T-helper 17 cell (primary cell): ENCODE measurements at places on chromosomes 13 and 19. TPM values are rescaled to one million over a fixed set of nuclear protein-coding genes. Genes with fewer than 3 reads are reported as not detected.

The PSG6 gene
- total RNA-seq = not detected

The CCDC70 gene
- not detected for total RNA-seq

The EDNRB gene
- not detected for total RNA-seq

The COG3 gene
- total RNA-seq = 42.5 TPM

The NPAS1 gene
- 0.47 TPM for total RNA-seq

- no peaks in the 10 kb centered on the region for H3K4me1 ChIP-seq
- H3K36me3 ChIP-seq = no peaks in the 10 kb centered on the region
- DNase-seq = no peak
- H3K4me3 ChIP-seq = no peak overlapping the region
Observed at GRCh38 chr13:66557357-66557756, 672.8 kb downstream of the PCDH9 start.

GRCh38 chr19:18932216-18932841, 8.7 kb downstream of the HOMER3 start:
- DNase-seq = peak; percentile 87
- peak overlapping the region; percentile 83 for H3K4me3 ChIP-seq
- no peak overlapping the region for H3K27ac ChIP-seq
- peaks cover 9% of the 10 kb centered on the region for H3K27me3 ChIP-seq
- peaks cover 4% of the 10 kb centered on the region for H3K4me1 ChIP-seq

DNA sequence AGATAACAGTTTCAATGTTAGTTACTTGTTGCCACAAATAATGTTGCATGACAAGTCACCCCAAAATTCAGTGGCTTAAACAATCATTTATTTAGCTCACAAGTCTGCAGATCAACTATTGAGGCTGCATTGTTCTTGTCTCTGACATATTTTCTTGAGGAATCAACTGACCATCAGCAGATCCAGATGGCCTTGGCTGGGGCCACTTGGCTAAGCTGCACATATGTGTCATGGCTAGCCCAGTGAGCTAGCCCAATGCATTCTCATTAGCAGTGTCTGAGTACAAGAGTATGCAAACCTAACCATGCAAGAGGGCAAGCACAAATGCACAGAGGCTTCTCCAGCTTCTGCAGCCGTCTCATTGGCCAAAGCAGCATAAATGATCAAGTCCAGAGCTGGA, 180.4 kb downstream of the DNAJC15 start:
- no peak overlapping the region for H3K27ac ChIP-seq
- no peaks in the 10 kb centered on the region for H3K4me1 ChIP-seq
- H3K36me3 ChIP-seq = no peaks in the 10 kb centered on the region
- H3K27me3 ChIP-seq = peaks cover 19% of the 10 kb centered on the region
- H3K4me3 ChIP-seq = no peak overlapping the region

- H3K27ac ChIP-seq = peak overlapping the region; percentile 74
- H3K4me3 ChIP-seq = peak overlapping the region; percentile 86
- DNase-seq = no peak
- no peaks in the 10 kb centered on the region for H3K27me3 ChIP-seq
- H3K36me3 ChIP-seq = no peaks in the 10 kb centered on the region
Observed at GRCh38 chr19:14434543-14435319, 1.6 kb downstream of the PKN1 start.

DNA sequence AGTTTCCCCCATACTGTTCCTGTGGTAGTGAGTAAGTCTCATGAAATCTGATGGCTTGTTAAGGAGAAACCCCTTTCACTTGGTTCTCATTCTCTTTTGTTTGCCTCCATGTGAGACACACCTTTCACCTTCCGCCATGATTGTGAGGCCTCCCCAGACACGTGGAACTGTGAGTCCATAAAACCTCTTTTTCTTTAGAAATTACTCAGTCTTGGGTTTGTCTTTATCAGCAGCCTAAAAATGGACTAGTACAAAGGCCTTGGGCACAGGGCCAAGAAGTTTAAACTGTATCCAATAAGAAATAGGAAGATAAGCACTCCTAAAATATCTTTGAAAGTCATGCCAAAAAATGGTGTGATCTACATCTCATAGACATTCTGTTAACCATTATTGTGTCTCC, 176.9 kb downstream of the TBC1D4 start:
- H3K4me3 ChIP-seq = no peak overlapping the region
- DNase-seq = no peak
- no peak overlapping the region for H3K27ac ChIP-seq
- H3K36me3 ChIP-seq = peaks cover 14% of the 10 kb centered on the region
- peaks cover 15% of the 10 kb centered on the region for H3K4me1 ChIP-seq
- H3K27me3 ChIP-seq = no peaks in the 10 kb centered on the region

- H3K4me3 ChIP-seq = no peak overlapping the region
- DNase-seq = no peak
- H3K27ac ChIP-seq = no peak overlapping the region
- peaks cover 86% of the 10 kb centered on the region for H3K27me3 ChIP-seq
- peaks cover 7% of the 10 kb centered on the region for H3K4me1 ChIP-seq
Observed at GRCh38 chr13:110407531-110407930, 100.4 kb downstream of the COL4A2 start.

DNA sequence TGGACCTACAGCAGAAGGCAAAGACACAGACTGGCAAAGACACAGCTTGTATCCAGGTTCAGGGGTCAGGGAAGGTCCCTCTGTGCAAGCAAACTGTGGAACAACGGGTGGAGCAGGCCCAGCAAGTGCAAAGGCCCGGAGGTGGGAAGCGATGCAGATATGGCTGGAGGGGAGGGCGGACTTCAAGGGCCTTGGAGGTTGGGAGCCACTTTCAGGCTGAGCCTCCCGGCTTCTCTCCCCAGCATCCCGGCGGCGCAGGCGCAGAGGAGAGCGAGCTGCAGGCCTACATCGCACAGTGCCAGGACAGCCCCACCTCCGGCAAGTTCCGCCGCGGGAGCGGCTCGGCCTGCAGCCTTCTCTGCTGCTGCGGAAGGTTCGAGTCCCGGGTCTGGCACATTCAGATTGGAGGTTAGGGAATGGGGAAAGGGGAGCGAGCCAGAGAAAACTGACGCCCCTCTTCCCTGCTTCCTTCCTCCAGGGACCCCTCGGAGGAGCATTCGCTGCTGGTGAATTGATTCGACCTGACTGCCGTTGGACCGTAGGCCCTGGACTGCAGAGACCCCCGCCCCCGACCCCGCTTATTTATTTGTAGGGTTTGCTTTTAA, 2.1 kb upstream of the PNPLA6 start:
- DNase-seq = no peak
- peak overlapping the region; percentile 96 for H3K4me3 ChIP-seq
- H3K36me3 ChIP-seq = peaks cover 3% of the 10 kb centered on the region

DNA sequence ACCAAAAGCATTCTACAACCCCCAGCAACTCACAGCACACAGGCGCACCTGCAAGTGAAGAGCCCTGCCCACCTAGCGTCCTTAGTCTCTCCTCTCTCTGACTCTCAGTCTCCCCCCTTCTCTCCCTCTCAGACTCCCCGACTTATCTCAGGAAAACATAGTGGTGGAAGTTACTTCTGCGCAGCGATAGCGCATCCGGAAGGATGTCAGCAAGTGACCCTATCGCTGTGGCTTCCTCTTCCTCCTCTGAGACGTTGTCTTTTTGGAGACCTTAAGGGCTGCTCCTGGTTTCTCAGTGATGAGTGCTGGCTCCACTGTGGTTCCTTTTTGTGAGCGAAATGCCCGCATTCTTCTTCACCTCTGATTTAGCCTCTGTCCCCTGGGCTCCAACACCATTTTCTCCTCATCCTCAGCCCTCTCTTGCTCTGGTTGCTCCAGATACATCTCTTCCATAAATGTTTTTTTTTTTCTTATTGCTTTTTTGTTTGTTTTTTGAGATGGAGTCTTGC, 1.4 kb upstream of the YIF1B start:
- peaks cover 45% of the 10 kb centered on the region for H3K4me1 ChIP-seq
- H3K36me3 ChIP-seq = no peaks in the 10 kb centered on the region
- peak overlapping the region; percentile 93 for H3K27ac ChIP-seq
- peak overlapping the region; percentile 92 for H3K4me3 ChIP-seq
- no peaks in the 10 kb centered on the region for H3K27me3 ChIP-seq
- no peak for DNase-seq

GRCh38 chr13:92681239-92681638, 545.4 kb upstream of the GPC6 start:
- H3K36me3 ChIP-seq = no peaks in the 10 kb centered on the region
- H3K4me3 ChIP-seq = no peak overlapping the region
- no peak overlapping the region for H3K27ac ChIP-seq
- H3K27me3 ChIP-seq = no peaks in the 10 kb centered on the region
